ENCODE measurements at places on chromosomes 7 and 10.

- no peak for DNase-seq
Observed at GRCh38 chr7:44852590-44852989, 4.7 kb upstream of the H2AZ2 start.

- no peak for DNase-seq
Observed at GRCh38 chr7:158263110-158263963, 324.3 kb downstream of the PTPRN2 start.

- DNase-seq, result no peak
Observed at GRCh38 chr10:22280078-22280477, 36.1 kb upstream of the COMMD3 start.

DNA sequence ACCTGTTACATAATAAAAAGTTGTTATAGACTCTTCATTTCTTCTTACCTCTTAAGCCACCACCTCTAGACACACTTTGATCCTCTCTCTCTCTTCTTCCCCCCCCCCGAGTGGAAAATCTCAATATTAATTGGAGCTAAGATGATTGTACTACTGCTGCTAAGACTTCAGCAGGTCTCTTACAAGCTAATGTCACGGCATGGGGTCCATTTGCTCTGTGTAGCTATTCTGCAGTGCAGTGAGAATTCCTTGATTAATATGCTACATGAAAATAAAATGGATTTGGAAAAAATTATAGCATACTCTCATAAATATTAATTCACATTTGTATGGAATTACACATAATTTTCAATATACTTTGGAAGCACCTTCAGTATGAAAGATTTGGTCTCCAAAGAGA lies 297.2 kb downstream of the AUTS2 start:
- no peak for DNase-seq

DNA sequence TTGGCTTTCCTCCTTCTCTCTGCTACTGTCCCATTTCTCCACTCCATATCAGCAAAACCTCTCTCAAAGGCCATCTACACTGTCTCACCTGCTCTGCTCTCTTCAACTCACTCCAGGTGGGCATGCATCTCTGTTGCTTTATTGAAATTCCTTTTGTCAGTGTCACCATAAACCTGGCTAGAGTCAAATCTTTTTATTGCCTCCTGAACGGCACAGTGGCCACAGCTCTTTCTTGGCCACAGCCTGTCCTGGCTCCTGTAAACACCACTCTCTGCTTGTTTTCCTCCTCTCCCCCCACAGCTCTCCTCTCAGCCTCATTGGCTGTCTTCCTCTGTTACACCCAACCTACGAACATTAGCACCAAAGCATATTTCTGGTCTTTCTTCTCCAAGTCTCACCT lies 31.1 kb upstream of the TMEM273 start:
- DNase-seq, result no peak

DNA sequence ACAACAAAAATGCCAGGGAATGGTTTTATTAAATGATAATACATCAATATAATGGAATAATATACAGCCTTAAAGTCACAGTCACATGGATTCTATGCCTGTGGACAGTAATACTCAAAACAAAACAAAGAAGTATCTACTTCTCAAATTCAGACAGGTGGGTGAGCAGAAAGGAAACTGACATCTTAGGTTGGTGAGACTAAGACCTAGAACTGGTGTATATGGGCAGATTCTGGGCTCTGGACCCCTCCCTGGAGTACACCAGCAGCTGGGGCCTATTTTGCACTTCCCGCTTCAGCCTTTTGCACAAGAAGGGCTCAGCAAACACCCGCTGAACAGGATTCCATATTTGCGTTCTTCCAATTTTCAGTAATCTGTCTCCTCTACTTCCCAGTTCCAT lies 5.4 kb upstream of the FIS1 start:
- DNase-seq, result no peak

DNA sequence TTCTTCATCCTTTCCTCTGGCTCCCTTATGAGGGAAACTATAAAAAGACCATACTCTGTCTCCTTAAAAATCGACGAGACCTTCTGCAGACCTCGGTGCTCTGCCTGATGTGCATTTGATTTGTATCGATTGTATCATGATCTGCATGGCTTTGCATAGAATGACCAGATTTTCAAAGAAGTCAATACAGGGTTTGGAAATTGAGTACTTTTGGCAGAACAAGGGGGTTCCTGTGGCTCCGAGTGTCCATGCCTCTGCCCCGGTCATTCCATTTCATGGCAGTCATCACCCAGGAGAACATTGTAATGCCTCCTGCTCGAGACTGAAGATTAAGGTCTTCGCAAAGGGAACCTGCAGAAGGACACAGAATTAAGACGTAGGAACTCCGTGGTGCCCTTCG lies 685 bp downstream of the CASP2 start:
- no peak for DNase-seq

DNA sequence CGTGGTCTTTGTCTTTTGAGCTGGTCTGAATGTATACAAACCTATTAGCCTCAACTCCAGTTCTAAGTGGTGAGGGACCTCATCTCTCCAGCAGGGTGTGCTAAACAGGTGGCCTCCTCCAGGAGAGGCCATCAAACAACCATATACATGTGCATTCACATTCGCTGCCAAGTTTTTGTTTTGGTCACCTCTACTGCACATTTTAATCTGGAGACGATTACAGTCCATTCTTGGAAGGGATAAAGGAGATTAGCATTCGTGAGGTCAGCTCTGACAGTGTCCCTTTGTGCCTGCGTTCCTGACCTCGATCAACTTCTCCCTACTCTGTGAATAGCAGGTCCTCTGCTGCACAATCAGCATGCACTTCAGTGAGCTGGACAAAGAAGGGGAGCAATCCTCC lies 60.8 kb downstream of the RHOBTB1 start:
- DNase-seq, result no peak

DNA sequence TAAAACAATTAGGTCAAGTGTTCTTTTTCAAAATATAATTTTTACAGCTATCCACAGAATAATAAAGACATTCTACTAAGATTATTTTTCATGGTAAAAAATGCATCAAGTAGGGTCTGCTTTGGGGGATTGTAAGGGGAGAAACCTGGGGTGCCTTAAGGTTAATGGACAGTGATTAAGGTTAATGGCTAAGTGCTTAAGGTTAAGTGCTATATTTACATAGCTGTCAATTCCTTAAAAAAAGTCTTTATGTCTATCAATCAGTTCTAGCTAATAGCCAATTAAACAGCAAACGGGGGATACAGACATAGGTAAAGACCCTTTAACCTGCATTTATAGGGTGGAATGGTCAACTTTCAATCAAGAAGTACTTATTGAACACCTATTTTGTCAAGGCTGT lies 284.5 kb upstream of the SEMA3A start:
- DNase-seq, result no peak

All from NCI-H748 treated with DMSO at 0.1 percent for 48 hours (cell line).